Renal cortex interstitium (tissue), 15 donors: ENCODE measurements at places on chromosomes 3 and 15. TPM values are rescaled to one million over a fixed set of nuclear protein-coding genes. Genes with fewer than 3 reads are reported as not detected.

DNA sequence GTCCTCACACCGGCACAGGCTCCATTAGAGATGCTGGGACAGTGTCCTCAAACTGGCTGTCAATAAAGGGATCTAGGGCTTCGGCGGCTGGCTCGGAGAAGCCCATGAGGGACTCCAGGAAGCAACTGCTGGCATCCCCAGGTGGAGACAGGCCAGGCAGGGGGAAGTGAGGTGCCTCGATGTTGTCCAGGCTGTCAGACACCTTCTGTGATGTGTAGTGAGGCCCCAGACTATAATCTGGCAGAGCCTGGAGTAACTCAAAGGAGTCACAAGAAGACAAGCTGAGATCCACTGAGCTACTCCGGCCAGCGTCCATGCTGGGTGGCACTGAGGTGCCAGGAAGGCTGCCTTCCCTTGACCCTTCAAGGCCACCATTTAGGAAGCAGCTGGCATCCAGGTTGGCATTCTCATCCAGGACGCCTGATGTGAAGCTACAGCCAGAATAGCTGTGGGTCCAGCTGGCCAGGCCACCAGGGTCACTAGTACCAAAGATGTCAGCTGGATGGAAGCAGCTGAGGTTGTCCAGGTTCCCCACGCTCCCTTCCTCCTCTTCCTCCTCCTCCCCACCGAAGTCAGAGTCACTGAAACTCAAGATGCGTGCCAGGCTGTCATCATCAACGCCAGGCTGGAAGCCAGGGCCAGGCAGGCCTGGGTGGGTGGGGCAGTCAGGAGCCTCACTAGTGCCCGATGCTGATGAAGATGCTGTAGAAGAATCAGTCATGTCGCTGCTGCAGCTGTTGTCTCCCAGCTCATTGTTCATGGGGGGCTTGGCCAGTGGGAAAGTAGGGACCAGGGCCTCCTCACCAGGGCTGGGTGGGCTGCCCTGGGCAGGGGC lies 10.1 kb downstream of the CSRNP1 start:
- no peak for DNase-seq

GRCh38 chr3:102092617-102093466 lies 243.5 kb downstream of the NFKBIZ start:
- DNase-seq: no peak

- DNase-seq: no peak
These were observed 1.9 kb downstream of the TIMMDC1 start for GRCh38 chr3:119500265-119500664.

DNA sequence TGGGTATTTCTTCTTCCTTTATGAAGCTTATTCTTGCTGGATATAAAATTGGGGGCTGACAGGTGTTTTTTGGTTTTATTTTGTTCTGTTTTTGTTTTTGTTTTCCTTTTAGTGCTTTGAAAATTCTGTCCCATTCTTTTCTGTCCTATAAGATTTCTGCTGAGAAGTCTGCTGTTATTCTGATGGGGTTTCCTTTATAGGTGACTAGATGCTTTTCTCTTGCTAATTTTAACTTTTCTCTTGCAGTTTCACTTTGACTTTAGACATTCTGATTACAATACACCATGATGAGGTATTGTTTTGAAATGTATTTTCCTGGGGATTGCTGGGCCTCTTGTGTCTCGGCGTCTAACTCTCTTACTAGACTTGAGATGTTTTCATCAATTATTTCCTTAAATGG lies 22.8 kb downstream of the TTC14 start:
- DNase-seq: no peak

CHRD gene
- 19.0 TPM for polyA plus RNA-seq

DNA sequence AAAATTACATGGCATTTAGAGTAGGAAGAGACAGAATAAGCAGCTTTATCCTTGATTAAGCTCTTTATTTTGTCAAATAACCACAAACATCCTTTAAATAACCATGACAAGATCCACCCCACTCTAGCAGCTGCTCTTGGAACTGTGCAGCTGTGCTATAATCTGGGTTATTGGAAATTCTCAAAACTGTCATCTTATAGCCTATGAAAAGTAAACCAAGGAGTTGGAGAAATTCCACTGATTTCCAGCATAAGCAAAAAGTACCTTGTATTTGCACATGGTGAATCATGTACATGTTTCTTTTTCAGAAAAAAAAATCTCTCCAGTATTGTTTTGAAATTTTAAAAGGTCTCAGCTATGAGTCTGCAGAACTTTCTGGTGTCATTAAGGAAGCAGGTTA lies 88.8 kb upstream of the ABI3BP start:
- DNase-seq: no peak

DNA sequence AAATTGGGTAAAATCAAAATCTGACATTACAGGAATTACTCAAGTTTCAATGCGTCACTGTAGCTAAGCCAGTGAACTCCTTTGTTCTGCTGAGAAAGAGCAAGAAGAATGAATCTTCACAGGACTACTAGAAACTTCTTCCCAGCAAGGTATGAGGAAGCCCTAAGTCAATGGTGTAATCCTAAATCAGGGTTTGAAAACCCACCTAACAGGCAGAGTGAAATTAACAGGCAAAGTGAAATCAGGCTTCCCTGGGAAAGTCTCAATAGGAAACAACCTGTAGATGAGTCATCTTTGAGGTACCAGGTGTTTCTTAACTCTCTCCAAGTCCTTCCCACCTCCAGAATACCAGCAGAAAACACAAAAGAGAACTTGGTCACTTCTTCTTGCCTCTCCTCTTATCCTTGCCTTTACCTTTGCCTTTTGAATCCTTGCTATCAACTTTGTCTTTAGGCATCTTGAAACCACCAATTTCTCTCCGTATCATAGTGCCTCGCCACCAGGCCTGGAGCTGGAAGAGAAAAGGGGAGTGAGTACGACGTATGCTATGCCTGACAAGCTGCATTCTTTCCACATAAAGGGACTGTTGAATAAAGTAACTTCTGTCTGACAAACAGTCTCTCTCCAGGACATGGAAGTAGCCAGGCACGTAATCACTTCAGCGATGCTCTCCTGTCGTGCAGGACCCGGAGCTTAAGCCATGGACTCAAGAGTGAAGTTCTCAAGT lies 60.6 kb upstream of the RPL35A start:
- no peak for DNase-seq

IL5RA gene
- 0.32 TPM for polyA plus RNA-seq

DNA sequence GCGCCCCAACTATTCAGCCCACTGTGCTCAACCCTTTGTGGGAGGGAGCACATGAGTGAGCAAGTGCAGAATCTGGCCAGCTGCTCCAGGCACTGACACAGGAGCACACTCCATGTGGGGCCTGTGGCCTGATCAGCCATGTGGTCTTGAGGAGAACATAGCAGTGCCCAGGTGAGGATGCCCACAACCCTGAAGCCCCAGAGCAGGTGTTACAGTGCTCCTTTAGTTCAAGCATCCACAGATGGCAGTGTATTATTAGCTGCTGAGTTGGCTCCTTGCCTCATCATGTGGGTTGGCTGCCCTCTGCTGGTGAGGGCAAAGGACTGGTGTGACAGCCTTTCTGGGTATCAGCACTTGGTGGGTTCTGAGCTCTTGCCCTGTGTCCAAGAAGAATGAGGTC lies 1588.2 kb downstream of the SI start:
- no peak for DNase-seq

PAK6 gene
- 6.7 TPM for polyA plus RNA-seq

- DNase-seq: no peak
These were observed 384.4 kb downstream of the RSL24D1 start for GRCh38 chr15:54812383-54812782.

SCN11A gene
- 0.66 TPM for polyA plus RNA-seq

- no peak for DNase-seq
These were observed 29.3 kb upstream of the SLC28A1 start for GRCh38 chr15:84855136-84855535.

GRCh38 chr15:76177491-76178040 lies 117.8 kb downstream of the TMEM266 start:
- DNase-seq: no peak

DNA sequence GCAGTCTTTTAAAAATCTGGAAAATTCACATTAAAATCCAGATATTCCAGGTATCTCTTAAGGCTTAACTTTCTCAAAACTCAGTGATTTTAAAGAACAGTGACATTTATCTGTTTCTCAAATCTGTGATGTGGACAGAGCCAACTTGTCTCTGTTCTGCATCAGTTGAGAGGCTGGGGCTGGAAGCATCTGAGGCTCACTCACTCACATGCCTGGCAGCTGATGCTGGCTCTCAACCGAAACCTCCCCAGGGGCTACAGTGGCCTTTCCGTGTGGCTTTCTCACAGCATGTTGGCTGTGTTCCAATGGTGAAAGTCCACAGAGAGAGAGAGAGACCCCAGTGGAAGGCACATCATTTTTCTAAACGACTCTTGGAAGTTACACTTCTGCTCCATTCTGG lies 53.5 kb downstream of the CEMIP start:
- DNase-seq: no peak

ABHD2 gene
- 29.6 TPM for polyA plus RNA-seq

DNA sequence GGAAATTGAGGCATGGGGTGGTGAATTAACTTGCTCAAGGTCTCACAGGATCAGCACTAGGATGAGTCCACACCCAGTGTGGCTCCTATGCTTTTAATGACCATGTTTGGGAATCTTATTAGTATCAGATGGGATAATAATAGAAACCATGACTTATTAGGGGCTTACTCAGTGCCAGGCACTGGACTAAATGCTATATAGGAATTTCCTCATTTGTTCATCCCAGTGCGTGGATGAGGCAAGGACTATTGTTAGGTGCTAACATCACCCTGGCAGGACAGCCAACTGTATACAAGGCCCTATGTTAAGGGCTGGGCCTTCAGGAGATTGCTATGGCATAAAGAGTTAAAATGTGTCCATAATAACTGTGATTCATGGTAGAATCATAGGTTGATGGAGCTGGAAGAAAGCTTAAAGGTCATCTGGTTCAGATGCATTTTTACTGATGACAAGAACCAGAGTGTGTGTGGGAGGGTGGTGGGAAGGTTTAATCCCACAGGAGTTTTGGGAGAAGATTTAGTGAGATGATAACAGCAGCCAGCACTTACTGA lies 4.7 kb upstream of the FEM1B start:
- DNase-seq: no peak

DNA sequence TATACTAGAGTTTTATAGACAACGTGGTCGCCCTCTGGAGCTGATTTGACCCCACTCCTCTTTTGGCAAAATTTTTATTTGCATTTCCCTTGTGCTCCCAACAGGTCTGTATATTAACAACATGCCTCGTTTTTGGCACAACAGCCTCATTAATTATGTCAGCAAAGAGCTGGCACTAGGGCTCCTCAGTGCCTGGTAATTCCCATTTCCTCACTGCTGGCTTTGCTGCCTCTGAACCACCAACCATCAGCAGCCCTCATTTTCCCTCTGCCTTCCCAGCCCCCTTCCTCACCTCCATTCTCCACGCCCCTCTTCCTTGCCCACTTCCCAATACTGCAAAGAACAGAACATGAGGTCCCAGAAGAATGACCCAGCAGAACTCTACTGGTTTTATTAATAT lies 204.8 kb downstream of the ABHD5 start:
- no peak for DNase-seq

DNA sequence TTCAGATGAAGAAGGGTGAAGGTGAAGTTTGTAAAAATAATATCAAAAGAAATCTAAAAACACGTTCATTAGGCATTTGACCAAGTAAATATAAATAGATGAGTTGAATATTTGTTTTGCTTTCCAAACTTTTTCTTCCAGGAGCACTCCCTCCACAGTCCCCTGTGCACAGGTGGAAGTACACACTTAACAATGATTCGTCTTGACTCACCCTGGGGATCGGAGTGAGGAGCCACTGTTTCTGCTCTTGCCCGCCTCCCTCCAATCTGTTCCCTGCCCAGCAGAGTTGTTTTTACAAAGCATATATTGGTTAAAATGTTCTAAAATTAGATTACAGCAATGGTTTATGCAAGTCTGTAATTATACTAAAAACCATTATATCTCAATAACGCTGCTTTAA lies 175.1 kb downstream of the PTPRG start:
- no peak for DNase-seq

UPK1B gene
- polyA plus RNA-seq: 11.5 TPM

CYP11A1 gene
- polyA plus RNA-seq: 1.1 TPM

- no peak for DNase-seq
These were observed 176.1 kb upstream of the CCDC54 start for GRCh38 chr3:107201146-107201545.

DNA sequence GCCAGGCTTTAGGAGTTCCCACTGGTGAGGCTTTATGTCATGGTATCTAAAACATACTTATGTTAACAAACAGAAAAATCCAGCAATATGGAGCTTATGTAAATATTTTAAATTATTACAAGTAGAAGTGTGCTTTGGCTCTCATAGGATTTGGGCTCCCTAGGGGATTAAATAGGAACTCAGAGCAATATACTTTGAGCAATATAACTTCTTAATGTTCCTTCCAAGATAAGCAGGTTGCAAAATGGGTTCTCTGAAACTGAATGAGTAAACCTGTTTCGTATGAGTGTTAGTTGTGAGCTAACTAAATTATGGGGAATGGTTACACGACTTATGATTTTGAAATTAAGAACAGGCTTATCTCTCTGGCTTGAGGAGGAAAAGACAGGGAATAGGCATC lies 366.1 kb upstream of the ZNF385D start:
- DNase-seq: no peak

DNA sequence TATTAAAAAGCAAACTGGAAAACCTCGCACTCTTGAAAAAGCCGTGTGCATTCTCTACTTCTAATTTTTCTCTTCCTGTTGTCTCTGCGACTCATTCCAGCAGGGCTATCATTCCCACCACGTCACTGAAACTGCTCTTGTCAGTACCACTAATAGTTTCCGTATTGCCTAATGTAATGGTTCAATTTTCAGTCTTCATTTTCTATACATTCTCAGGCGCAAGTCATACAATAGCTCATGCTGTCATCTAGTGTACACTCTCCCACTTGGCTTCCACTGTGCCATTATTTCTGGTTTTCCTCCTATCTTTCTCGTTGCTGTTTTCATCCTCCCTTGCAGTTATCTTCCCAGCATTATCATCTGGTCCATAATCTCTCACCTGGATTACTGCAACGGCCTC lies 160.2 kb downstream of the SPATA16 start:
- DNase-seq: no peak

DNA sequence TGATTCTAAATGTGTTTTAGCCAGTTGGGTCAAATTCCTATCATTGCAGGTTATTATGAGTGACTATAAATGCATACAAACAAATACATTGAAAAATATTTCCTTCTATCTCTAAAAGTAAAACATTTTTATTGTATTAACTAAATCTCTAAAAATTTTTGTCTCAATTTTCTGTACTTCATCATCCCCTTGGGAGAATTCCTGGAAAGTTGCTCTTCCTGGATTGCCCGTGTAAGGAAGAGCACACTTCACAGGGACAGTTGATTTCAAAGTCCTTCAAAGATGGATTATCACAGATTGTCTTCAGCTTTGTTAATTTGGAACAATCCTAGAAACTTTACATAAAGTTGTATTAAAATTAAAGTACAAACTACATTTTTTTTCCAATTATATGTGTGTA lies 595.6 kb downstream of the ROBO1 start:
- no peak for DNase-seq

ACKR4 gene
- 1.1 TPM for polyA plus RNA-seq
